ENCODE measurements at places on chromosomes 12 and 14. TPM values are rescaled to one million over a fixed set of nuclear protein-coding genes. Genes with fewer than 3 reads are reported as not detected.

The DUSP6 gene
- 56.3 TPM for total RNA-seq

The MBIP gene
- 23.5 TPM for total RNA-seq

The TAS2R13 gene
- 2.5 TPM for total RNA-seq

The AICDA gene
- 0.11 TPM for total RNA-seq

The LTBP2 gene
- total RNA-seq, result 23.9 TPM

DNA sequence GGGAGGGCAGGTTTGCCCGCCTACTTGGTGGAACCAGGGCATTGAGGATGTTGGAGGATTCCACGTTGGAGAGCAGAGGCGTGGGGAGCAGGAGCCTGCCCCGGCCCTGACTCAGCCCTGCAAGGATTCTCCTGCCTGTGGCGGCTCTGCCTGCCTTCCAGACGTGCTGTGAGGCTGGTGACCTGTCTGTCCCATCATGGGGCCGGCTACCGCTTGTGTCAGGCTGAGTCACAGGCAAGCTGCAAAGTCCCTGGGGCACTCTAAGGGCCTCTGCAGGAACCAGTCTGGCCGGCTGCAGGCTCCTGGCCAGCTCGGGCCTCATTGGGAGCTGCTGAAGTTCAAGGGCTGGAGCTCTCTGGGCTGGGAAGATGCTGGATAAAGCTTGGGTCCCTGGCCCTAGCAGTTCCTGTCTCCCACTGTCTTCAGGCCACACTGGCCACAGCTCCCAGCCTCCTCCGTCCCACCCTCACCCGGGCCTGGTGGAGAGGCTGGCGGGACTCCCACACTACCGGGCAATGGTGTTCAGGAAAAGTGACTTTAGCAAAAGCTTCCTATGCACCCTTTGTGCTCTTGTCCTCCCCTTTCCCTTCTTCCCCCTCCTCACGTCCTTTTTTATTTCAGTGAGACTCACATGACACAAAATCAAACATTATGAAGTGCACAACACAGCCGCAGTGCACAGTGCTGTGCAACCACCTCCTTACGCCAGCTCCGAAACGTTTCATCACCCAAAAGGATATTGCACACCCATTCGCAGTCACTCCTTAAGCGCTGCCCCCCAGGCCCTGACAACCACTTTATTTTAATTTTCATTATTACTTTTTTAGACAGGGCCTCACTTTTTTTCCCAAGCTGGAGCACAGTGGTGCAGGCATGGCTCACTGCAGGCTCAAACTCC lies 22.0 kb upstream of the ULK1 start:
- no peaks in the 10 kb centered on the region for H3K36me3 ChIP-seq
- no peaks in the 10 kb centered on the region for H3K4me1 ChIP-seq
- H3K27me3 ChIP-seq, result no peaks in the 10 kb centered on the region
- no peak overlapping the region for H3K4me3 ChIP-seq
- no peak for DNase-seq

- H3K4me3 ChIP-seq, result peak overlapping the region; percentile 42
- peak overlapping the region; percentile 7 for H3K27ac ChIP-seq
- H3K4me1 ChIP-seq, result peaks cover 41% of the 10 kb centered on the region
Observed at GRCh38 chr14:60647837-60648248, 1.4 kb downstream of the SIX1 start.

DNA sequence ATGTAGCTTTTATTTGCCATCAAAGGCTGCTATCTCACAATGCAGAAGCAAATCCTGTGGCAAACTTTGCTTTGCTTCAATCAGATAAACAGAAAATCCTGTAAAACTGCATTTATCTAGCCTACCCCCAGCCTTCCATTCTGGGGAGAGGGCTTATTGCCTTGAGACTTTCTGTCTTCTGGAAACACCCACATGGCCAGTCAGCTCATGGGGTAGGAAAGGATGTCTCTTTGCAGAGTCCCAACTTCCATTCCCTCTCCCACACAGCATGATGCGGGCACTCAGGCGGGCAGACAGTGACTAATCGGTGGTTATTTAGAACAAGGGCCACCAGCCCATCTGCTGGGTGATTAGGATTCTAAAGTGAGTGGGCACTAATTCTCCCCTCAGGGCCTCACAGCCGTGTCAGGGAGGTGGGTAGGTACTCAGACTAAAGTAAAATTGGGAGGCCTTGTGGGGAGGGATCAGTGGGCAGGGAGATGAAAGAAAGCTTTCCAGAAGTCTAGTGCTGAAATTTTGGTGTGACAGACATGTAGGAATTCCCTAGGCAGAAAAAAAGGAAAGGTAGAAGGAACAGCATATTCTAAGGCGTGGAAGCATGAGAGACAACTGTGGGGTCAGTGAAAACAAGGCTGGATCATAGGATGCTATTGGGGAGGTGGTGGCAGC lies 720.5 kb downstream of the VRK1 start:
- no peak for DNase-seq
- H3K27me3 ChIP-seq, result no peaks in the 10 kb centered on the region
- H3K27ac ChIP-seq, result no peak overlapping the region
- no peaks in the 10 kb centered on the region for H3K4me1 ChIP-seq

GRCh38 chr12:11728154-11728755 lies 78.8 kb downstream of the ETV6 start:
- H3K4me3 ChIP-seq, result no peak overlapping the region
- no peak overlapping the region for H3K27ac ChIP-seq
- DNase-seq, result no peak
- no peaks in the 10 kb centered on the region for H3K36me3 ChIP-seq

GRCh38 chr14:91753501-91754128 lies 21.7 kb upstream of the CATSPERB start:
- no peaks in the 10 kb centered on the region for H3K36me3 ChIP-seq
- no peak overlapping the region for H3K4me3 ChIP-seq
- H3K4me1 ChIP-seq, result peaks cover 3% of the 10 kb centered on the region
- H3K27me3 ChIP-seq, result no peaks in the 10 kb centered on the region
- DNase-seq, result no peak

- no peak for DNase-seq
- peak overlapping the region; percentile 100 for H3K27ac ChIP-seq
- H3K4me1 ChIP-seq, result peaks cover 35% of the 10 kb centered on the region
- H3K36me3 ChIP-seq, result no peaks in the 10 kb centered on the region
Observed at GRCh38 chr14:68797121-68797670, 4.3 kb upstream of the ZFP36L1 start.

DNA sequence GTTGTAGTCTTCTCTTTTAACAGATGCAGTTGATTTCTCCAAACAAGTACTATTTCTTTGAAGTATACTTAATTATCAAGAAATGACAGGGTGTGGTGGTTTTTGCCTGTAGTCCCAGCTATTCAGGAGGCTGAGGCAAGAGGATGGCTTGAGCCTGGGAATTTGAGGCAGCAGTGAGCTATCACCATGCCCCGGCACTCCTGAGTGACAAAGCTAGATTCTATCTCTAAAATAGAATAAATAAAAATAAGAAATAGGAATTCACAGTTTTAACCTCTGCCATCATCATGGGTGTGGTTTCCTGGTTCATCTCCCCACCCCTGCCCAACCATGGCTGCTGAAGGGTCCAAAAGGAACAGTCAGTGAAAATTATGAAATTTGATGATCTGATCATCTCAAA lies 290.2 kb upstream of the FLRT2 start:
- H3K4me3 ChIP-seq, result no peak overlapping the region
- DNase-seq, result no peak
- H3K27ac ChIP-seq, result no peak overlapping the region
- H3K36me3 ChIP-seq, result no peaks in the 10 kb centered on the region
- no peaks in the 10 kb centered on the region for H3K4me1 ChIP-seq

- no peaks in the 10 kb centered on the region for H3K36me3 ChIP-seq
- no peak overlapping the region for H3K4me3 ChIP-seq
- H3K27ac ChIP-seq, result no peak overlapping the region
- H3K4me1 ChIP-seq, result no peaks in the 10 kb centered on the region
- H3K27me3 ChIP-seq, result no peaks in the 10 kb centered on the region
Observed at GRCh38 chr14:38663382-38663781, 407.5 kb upstream of the CLEC14A start.

- H3K4me1 ChIP-seq, result no peaks in the 10 kb centered on the region
- H3K27me3 ChIP-seq, result no peaks in the 10 kb centered on the region
- DNase-seq, result no peak
- no peak overlapping the region for H3K4me3 ChIP-seq
- no peaks in the 10 kb centered on the region for H3K36me3 ChIP-seq
- H3K27ac ChIP-seq, result no peak overlapping the region
Observed at GRCh38 chr14:22159099-22159498, 429.9 kb downstream of the DAD1 start.

GRCh38 chr12:14629832-14630710 lies 62.4 kb upstream of the PLBD1 start:
- H3K36me3 ChIP-seq, result no peaks in the 10 kb centered on the region
- no peak overlapping the region for H3K27ac ChIP-seq
- no peaks in the 10 kb centered on the region for H3K4me1 ChIP-seq
- peak; percentile 87 for DNase-seq

All from spinal cord (tissue), 10 donors.